NCI-H526 treated with DMSO at 0.1 percent for 48 hours (cell line): ENCODE measurements at places on chromosomes 2 and 18.

DNA sequence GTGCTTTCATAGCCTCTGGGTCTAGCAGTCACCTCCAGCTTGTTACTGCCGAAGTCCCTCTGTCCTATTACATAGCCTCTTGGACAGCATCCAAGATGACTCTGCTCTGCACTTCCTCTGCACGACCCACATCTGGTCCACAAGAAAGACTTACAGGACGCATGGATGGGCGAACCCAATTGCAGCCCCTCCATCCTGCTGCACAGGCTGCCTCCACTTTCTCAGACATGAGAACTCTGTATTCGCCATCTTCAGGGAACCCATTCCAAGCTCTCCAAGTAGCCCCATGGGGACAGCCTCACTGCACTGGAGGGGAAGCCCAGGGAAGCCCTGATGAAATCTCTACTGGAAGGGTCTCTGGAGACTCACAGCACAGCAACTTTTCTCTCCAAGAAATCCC lies 172.1 kb downstream of the GFPT1 start:
- DNase-seq = no peak

DNA sequence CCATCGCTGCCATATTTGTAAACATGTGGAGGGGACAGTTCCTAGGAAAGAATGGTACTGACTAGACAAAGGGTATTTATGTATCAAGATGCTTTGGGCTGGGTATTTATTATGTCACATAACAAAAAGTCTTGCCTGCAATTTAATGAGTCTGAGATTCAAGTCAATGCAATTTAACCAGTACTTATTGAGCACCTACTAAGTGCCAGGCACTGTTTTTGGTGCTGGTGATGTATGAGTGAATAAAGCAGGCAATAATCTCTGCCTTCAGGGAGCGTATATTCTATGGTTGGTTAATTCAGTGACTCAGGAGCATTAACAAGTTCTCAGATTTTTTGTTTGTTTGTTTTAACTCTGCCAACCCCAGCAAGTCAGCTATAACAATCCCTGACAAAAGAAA lies 24.6 kb upstream of the ACVR1 start:
- DNase-seq = no peak

GRCh38 chr2:231246171-231246842 lies 47.9 kb downstream of the ARMC9 start:
- DNase-seq = no peak

- DNase-seq = no peak
Measured at GRCh38 chr2:109242210-109242653, 113.2 kb downstream of the SH3RF3 start.

DNA sequence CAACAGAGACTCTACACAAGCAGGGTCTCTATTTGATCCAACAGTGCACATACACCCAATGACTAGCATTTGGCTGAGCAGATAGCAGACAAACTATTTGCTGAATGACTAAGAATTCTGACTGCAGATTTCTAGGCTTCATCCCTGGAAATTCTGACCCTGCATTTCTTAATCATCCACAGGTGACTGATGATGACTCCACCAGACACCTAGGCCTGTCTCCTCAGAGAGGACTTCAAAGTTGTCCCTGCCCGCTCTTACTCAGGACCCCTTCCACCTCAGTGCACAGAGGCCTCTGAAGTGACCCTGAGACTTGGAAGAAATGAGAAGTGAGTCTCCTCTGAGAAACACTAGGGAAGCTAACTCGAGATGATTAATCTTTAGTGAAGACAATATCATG lies 51.3 kb downstream of the SEPTIN10 start:
- no peak for DNase-seq

DNA sequence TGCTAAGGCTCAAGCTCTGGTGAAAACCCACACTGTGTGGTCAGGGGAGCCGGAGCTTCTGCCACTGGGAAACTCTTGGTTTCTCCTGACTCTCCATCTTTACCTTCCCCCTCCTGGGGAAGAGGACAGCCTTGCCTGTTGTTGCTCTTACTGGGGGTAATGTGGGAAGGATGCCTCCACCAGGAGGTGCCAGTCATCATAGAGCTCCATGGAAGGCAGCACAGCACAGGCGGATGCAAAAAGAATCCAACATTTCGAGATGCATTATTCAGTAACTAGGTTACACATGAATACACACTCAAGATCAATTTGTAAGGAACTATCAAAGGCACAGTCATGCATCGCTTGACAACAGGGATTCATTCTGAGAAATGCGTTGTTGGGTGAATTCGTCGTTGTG lies 322.6 kb downstream of the AFF3 start:
- DNase-seq = no peak

- peak; percentile 26 for DNase-seq
Measured at GRCh38 chr2:205685314-205686055, 3.2 kb downstream of the NRP2 start.

GRCh38 chr2:86566158-86566820 lies 3.0 kb upstream of the CHMP3 start:
- no peak for DNase-seq

GRCh38 chr2:120954939-120955338 lies 219.3 kb downstream of the GLI2 start:
- no peak for DNase-seq

GRCh38 chr2:80715433-80715832 lies 410.9 kb upstream of the LRRTM1 start:
- DNase-seq = no peak

GRCh38 chr2:154849482-154849881 lies 151.0 kb downstream of the KCNJ3 start:
- DNase-seq = no peak

GRCh38 chr2:65134158-65134557 lies 4.3 kb upstream of the RAB1A start:
- no peak for DNase-seq

DNA sequence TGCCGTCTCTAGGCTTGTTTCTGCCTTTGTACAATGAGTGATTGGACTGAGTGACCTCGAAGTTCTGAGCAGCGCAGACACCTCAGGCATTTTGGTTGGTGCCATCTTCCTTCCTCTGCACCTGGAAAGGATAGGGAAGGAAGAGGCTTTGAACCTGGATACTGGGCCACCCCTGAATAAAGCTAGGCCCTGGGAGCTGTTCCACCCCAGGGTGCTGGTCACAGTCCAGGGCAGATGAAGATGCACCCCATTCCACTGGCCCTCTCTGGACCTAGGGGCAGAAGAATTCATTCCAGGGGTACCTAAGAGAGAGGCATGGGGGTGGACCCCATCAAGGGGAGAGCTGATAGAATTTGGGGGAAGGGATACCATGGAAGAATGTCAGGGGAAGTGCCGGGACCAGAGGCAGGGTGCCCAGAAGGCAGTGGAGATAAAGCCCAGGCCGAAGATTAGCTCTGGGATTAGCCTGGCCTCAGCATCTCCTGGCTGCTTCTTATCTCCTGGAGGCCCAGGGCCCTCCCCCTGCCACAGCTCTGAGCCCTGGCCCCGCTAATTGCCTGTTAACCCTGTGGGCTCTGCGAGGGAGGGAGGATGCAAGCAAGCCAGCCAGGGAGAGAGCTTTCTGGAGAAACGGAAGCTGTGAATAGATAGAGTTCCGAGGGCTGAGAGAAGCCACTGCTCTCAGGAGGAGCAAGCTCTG lies 11.4 kb downstream of the ASIC4 start:
- no peak for DNase-seq

- no peak for DNase-seq
Measured at GRCh38 chr18:34740101-34740500, 30.0 kb downstream of the DTNA start.

GRCh38 chr18:74905247-74905646 lies 303.7 kb downstream of the PTGR3 start:
- no peak for DNase-seq

DNA sequence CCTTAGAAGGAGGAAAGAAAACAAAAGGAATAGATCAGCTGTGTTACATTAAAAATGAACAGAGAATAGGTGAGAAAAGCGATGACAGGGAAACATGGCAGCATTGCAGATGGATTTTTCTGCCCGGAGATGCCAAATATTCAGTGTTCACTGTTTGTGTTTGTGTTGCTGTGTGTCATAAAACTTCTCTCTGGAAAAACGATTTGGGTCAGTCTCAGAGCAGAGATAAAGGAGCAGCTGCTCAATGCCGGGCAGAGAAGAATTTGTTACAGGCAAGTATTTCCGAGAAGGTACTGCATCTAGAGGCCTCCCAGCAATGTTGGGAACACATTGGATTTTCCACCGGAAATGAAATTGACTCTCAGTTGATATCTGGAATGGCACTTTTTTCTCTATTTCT lies 156.4 kb upstream of the KLHL14 start:
- no peak for DNase-seq

DNA sequence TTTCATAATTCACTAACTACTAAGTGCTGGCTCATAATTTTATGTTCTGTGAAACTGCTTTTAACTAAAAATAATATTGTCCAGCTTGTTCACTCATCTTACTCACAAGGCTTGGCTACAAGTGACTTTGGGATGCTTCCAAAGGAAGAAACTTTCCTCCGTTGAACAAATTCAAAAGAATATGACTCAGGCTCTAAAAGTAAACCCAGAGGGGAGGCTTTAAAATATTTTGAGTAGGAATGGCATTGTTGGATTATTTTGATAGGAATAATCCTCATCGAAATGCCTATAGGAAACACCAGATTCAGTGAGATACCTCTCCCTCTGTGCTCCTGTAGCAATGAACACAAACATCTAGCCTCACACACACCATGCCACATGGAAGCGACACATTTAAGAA lies 25.2 kb upstream of the TLK1 start:
- no peak for DNase-seq

DNA sequence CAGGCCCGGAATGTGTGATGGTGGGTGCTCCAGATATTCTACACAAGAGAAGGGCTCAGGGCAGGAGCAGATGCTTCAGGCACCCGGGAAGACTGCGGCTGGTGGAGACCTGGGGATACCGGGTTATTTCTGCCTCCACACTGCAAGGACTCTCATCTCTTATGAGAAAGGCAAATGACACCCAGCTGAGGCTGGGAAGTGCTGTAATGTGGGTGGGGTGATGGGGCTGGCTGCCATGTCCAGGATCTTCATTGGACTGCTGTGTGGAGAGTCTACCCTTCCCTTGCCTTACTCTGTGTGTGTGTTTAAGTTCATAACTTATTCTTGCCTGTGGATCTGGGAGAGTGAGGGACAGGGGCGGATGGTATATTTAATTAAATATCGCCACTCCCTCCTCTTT lies 124.1 kb downstream of the KLHL29 start:
- no peak for DNase-seq

GRCh38 chr2:152430876-152431275 lies 95.9 kb downstream of the FMNL2 start:
- DNase-seq = no peak

DNA sequence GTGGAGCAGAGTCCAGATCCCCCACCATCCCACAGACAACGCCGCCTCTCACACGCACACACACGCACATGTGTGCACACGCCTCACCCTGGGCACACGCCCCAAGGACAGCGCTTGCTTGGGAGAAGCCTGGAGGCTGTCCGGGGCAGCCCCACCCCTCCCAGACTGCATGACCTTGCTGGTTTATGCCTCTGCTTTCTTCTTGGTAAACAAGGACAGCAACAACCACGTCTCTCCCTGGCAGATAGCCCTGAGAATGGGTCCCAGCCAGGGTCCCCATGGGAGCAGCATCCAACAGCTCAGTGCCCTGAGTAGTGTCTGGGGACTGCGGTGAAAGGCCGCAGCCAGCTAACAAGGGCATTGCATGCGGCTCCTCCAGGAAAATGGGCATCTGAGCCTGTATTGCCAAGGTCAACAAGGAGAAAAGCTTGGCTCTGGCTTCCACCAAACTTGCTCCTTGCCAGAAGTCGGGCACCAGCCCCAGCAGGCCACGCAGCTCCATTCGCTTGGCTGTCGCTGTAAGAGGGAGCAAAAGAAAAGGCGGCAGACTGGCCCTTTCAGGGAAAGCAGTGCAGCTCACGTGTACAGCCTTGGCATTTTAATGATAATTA lies 234.6 kb downstream of the EIPR1 start:
- no peak for DNase-seq

- no peak for DNase-seq
Measured at GRCh38 chr2:64259312-64259711, 115.1 kb upstream of the PELI1 start.

- DNase-seq = no peak
Measured at GRCh38 chr2:202051499-202052161, 18.0 kb downstream of the FZD7 start.

DNA sequence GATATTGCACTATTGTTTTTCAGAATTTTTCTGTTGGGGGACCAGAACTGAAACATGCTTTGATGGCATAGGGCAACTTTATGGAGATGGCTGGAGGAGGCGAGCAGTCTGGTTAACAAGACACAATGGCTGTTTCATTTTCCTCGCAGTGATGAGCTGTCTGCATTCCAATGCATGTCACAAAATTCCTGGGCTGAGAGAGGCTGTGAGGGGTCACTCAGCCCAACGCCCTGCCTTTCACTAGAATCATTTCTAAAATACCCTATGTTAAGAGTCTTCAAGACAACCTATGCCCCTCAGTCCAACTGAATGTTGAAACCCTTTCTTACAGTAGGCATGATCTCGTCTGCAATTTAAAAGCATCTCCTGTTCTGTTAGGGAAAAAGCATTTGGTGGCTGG lies 1090.0 kb downstream of the BCL11A start:
- DNase-seq = no peak

DNA sequence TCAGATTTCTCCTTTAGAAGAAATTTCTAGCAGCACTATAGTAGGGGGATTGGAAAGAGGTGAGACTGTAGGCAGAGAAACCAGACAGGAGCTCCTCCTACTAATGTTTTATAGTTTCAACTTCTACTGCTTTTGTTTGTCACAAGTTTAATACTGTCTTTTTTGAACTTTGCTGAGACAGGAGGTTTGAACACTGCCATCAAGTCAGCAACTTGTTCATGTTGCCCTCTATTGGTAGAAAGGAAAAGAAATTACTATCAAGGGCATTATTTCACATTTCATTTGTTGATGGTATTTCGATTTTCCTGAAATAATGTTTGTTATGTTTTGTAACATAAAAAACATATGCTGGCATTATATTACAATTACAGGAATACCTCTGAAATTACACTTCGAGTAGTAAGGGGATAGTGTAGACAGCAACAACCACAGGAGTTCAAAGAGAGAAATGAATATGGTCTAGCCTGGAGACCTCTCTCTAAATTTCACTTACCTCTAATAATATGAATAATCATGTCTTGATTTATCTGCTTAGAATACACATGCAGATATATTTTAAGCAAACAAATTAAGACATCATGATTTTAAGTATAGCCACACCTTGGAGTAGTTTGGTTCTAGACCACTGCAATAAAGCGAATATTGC lies 12.4 kb upstream of the CCDC88A start:
- DNase-seq = no peak

- no peak for DNase-seq
Measured at GRCh38 chr2:8462280-8462679, 219.6 kb upstream of the ID2 start.

- DNase-seq = no peak
Measured at GRCh38 chr2:36528766-36529392, 69.1 kb downstream of the FEZ2 start.

- DNase-seq = no peak
Measured at GRCh38 chr2:27954771-27955383, 64.3 kb downstream of the BABAM2 start.
